ENCODE measurements at places on chromosomes 1 and 21.
A peak's percentile ranks its signal among the peaks of the same experiment; 100 is the strongest.

DNA sequence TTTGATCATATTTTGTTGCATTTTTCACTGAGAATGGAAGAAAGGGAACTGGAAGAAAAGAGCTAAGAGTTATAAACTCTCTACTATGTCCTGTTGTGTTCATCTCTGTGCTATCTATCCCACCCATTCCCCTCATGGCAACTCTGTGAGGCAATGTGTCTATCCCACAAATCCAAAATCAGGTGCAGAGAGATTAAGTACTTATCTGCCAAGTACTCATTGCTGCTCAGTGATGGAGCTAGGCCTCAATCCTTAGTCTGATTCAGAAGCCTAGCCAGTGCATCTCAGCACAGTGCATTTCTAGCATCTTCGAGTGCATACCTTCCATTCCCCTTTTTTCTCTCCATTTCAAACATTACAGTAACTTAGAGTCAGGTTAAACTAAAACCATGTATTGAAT is 270.6 kb downstream of the TPR start:
- no peak for DNase-seq

DNA sequence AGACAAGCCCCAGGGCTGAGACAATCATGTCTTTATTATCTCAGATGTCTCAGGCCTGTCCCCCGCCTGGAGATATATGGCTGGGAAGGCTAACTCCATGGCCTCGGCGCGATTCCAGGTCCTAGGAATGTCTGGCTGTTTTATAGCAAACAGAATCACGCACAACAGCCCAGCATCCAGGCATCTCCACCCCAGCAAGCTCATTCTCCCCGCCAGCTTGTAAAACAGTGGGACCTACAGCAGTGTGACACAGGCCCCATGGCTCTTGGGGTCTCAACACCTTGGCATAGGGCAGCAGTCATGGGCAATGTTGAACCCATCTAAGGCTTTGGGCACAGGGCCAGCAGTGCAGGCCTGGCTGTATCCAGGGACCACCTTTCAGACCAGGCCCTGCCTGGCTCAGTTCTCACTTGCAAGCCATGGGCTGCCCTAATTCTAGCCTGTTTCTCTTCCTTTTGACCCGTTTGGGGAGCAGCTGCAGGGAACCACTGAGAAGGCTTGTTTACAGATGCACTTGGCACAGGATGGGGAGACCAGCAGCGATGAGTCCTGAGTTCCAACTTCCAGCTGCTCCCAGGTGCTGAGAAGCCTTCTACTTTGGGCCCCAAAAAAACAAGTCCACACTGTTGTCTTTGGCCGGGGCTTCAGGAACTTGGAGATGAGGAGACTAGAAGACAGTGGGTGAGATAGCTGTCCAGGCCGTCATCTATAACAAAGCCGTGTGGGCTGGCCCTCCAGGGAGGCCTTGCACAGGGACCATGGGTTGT is 34.4 kb downstream of the WNT4 start:
- DNase-seq = no peak

DNA sequence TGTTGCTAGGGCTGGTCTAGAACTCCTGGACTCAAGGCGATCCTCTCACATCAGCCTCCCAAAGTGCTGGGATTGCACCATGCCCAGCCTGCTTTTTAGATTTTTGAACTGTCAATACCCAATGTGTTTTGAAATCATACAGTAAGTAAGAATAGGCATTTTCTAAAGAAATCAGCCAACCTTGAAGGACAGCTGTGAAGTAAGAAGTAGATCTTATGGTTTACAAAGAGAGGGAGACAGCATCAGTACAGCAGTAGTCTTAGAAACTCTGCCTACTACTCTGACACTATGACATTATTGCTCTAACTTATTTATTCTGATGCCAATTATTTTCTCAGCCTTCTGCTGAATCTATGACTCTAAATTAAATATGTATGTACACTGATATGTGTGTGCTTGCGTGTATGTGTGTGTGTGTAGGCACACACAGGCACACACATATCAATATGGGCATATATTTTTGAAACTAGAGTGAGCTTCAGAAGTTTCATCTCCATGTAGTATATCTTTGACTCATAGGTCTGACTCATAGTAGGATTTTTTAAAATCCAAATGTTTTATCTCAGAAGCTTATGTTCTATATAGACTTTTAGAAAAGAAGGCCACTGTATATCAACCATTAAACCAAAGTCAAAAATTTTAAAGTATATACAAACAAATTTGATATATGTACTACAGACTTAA is 140.4 kb downstream of the COL24A1 start:
- no peak for DNase-seq

GRCh38 chr1:55234016-55234415 is 18.9 kb upstream of the USP24 start:
- peak; percentile 69 for DNase-seq

DNA sequence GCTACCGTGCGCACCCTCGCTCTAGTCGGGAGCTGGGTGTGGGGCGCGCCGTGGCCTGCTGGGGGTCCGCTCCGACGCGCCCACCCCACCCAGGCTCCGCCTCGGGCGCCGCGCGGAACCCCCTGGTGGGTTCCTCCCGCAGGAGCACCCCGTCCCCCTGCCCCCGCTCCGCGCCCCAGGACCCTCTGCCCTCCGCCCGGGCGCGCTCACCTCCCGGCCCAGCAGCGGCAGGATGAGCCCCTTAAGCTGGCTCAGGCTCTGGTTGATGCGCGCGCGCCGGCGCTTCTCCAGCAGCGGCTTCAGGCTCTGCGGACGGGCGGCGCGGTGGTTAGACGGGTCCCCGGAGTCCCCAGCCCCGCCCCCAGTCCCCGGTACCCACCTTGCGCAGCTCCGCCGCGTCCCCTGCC is 319 bp downstream of the HES2 start:
- DNase-seq = no peak

GRCh38 chr21:34217263-34217662 is 143.9 kb downstream of the MRPS6 start:
- DNase-seq = no peak

DNA sequence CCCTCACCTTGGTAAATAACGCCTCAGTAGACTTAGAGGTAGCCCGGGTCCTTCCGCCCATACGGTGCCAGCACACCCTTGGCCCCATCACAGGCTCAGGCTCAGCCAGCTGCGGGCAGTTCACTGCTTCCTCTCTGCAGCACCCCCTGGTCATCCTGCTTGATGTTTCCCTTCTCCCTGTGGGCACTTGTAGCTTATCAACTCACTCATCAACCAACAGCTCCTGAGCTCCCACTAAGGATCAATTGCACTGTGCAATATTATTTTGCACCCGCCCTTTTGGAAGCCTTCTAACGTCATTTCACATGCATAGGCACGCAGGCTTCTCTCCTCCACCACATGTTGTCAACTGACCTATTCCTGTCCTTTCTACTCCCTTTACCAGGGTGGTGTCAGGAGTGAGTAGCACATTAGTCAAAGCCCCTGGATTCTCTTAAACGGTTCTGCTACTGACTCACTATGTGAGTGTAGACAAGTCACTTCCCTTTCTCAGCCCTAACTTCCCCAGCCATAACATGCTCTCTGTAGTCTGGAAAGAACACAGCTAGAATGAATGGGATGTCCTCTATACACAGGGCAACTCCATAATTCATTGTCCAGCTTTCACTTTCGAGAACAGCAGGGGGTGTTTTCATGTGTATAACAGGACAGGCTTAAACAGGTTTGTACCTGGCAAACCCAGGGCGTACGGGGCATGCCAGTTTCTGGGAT is 47.1 kb upstream of the IRF2BP2 start:
- peak; percentile 96 for DNase-seq

DNA sequence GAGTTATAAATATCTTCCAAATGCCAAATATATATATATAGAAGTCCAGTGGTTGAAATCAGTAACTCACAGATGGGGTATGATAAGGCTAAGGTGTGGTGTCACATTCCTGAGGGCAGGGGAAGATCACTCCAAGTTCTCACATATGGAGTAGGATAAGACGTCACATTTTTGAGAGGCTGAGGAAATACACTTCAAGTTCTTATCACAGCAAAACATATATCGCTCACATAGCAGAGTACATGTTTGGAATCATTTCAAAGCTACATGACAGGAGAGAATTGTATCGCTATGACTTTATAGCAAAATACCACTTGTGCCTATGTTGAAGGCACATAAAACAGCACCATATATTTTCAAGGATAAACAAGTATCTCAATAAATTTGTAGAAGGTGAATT is 55.1 kb downstream of the RBM11 start:
- no peak for DNase-seq

- DNase-seq = peak; percentile 97
Observed at GRCh38 chr1:36133484-36133883, 8.5 kb upstream of the COL8A2 start.

DNA sequence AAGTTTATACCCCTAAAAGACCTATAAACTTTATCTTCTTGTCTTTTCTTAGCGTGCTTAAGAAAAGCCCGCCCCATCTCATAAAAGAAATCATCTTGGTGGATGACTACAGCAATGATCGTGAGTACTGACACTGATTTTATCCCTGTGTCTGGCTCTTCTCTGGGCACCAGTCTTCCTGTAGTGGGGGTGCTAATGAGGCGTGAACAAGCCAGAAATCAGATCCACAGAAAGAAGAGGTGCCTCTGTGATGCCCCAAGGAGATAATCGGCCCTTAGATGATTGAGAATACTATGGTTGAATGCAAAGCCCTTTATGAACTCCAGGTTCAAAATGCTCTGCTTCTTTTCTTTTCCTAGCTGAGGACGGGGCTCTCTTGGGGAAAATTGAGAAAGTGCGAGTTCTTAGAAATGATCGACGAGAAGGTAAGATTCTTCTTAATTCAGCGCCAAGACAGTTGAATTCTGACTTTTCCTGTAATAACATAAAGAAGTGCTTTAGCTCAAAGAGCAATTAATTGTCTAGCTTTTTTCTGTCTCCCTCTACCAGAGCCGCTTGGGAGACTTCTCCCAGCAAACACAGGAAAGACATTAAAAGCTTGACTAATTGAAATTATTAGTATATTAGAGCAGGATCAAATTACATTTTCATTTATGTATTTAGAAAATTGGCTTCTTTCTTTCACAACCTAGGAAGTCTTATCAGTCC is 169.4 kb downstream of the GALNT2 start:
- DNase-seq = no peak

DNA sequence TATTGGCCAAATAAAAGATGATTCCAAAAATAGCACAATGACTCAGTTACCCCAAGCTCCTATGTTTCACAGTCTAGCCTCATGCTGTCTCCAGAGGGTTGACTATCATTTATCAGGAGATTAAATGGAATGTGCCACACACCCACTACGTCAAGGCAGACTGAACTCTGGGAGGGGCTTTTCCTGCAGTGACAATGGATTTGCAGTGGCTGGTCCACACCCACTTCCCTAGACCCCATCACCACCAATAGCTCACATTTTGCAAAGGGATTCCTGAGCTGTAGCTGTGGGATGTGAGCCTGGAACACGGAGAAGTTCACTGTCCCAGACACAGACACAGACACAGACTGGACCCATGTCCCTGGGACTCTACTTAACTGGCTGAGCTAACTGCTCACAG is 77.1 kb downstream of the HLCS start:
- DNase-seq = no peak

DNA sequence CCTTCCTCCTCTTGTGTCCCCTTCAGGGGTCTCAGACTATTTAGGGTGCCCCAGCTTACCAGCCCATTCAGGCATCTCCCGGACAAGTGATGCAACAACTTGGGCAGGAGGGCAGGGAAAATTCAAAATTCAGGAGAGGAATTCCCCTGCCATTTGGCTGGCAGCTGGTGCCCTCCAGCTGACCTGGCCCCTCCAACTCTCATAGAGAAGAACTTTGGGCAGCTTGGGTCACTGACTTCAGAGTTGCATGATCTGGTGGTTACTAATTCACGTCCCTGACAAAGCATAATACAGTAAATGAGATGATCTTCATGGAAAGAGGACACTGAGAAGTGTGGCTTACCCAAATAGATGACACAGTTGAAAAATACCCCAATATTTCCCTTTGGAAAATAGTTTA is at the start of gene FCAMR:
FCAMR (minus strand) TSS at position 15 of the 400 bp plus-strand sequence. CDS start 335 bp downstream, outside the sequence.
- DNase-seq = no peak

DNA sequence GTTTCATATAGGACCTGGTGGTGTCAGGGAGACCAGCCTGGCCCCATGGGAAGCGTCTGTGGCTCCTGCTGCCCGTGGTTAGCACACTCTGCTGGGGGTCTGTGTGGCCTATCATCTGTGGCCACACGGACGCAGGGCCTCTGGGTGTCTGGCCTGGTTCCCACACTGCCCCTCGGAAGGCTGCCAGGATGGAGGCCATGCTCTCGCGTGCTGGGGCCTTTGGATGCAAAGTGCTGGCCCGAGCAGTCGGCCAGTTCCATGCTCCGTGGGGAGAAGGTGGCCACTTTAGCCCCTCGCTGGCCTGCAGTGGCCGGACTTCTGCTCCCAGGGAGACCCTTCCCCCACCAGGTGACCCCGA is 20.8 kb upstream of the LRRC3 start:
- no peak for DNase-seq

GRCh38 chr1:31704271-31705079 is 658 bp upstream of the COL16A1 start:
- no peak for DNase-seq

DNA sequence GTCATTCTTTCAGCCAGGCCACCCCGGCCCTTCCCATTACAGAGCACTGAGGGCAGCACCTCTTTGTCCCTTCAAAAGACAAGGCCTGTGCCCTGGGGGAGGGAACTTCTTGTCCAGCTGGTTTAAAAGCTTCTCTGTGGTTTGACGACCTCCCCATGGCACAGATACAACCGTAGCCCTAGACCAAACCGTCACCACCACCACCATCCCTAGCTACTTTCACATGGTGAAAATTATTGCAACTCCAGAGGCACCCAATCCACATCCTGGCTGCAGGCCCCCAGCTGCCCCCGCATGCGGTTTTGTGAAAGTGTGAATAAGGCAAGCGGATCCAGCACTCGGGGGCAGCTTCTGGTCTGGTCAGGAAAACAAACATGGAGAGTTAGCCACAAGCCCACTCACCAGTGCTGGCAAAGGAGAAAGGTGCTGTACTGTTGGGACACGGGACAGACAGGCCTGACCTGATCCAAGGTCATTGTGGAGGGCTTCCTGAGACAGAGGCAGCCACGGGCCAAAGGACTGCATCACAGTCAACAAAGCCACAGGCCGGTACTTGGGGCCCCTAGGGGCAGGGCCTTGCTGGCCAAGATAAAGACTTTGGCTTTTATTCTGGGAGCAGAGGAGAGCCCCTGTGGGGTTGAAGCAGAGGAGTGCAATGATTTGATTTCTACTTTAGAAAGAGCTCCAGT is 31.2 kb downstream of the CDCA8 start:
- DNase-seq = no peak

GRCh38 chr1:201791779-201792173 is 37.2 kb upstream of the IPO9 start:
- no peak for DNase-seq

DNA sequence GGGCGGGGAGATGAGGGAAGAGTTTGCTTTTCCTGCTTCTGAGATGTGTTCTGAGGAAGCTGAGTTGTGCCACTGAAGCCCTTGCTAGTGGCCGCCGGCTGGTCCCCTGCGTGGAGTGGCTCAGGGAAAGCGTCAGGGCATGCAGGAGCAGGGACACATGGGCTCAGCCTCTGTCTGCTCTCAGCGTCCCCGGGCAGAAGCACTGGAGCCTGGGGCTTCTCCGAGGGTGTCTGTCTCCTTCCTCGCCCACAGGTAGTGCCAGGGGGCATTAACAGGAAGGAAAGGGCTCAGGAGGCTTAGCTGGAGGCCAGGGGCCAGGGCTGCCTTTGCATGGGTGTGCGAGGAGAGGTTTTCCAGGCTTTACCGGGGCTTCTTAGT is 7.3 kb downstream of the PRDM16 start:
- DNase-seq = no peak

GRCh38 chr1:6962478-6962995 is 177.3 kb downstream of the CAMTA1 start:
- DNase-seq = no peak
